ENCODE measurements at places on chromosomes 2 and 18.

- no peak for DNase-seq
Measured at GRCh38 chr2:7427293-7428060, 510.3 kb downstream of the RNF144A start.

GRCh38 chr2:174025271-174026121 lies 60.3 kb upstream of the SP3 start:
- no peak for DNase-seq

GRCh38 chr2:45890819-45891218 lies 239.3 kb downstream of the PRKCE start:
- DNase-seq = no peak

GRCh38 chr18:39191931-39192330 lies 1626.3 kb upstream of the CELF4 start:
- DNase-seq = no peak

DNA sequence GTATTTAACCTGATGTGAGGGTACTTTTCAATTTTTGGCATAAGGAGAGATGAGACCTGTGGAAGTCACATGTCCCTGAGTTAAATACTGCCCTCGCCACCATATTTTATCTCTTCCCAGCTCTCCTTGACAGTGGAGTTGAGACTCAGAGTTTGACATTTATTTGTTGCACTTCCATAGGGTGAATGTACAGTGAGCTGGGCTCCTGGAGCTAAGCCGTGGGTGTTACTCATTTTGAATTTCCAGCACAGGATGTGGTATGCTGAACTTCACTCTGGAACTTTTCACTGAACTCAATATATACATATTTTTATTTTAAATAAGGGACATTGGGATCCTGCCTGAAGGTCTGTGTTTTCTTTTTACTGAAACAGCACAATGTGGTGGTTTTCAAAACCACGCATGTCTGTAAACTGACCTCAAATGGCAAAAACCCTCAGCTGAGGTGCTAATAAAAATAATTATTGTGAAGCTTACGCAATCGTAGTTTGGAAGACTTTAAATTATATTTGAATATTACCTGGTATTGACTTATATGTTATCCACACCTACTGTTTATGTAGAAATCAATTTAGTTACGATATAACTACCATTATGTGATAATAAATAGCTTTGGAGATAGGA lies 12.1 kb downstream of the RNF144A start:
- DNase-seq = no peak

GRCh38 chr2:99944019-99944418 lies 198.4 kb downstream of the AFF3 start:
- no peak for DNase-seq

GRCh38 chr18:50982802-50983179 lies 15.0 kb downstream of the ELAC1 start:
- no peak for DNase-seq

- no peak for DNase-seq
Measured at GRCh38 chr2:17822445-17823117, 6.3 kb downstream of the MSGN1 start.

GRCh38 chr2:58731488-58731869 lies 490.4 kb upstream of the FANCL start:
- no peak for DNase-seq

DNA sequence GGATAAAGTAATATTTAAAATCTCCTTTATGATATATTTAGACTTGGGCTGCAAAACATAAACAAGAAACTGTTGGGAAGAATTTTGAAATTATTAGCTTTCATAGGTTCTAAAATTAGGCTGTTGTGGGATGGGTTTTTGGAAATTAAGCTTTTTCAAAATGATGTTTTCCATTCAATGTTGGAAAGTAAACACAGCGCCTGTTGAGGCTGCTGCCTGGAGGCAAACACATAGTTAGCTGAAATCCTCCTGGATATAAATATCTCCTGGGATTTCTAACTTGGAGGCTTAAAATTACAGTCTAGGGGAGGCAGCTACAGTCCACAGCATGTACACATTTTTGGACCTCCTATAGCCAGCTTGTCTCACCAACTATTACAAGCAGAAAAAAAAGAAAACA lies 197.3 kb downstream of the DCC start:
- DNase-seq = no peak

- DNase-seq = no peak
Measured at GRCh38 chr18:45521777-45522176, 93.5 kb upstream of the SLC14A2 start.

GRCh38 chr18:59520562-59521355 lies 161.7 kb upstream of the LMAN1 start:
- no peak for DNase-seq

- no peak for DNase-seq
Measured at GRCh38 chr2:112924821-112925220, 13.9 kb downstream of the IL37 start.

DNA sequence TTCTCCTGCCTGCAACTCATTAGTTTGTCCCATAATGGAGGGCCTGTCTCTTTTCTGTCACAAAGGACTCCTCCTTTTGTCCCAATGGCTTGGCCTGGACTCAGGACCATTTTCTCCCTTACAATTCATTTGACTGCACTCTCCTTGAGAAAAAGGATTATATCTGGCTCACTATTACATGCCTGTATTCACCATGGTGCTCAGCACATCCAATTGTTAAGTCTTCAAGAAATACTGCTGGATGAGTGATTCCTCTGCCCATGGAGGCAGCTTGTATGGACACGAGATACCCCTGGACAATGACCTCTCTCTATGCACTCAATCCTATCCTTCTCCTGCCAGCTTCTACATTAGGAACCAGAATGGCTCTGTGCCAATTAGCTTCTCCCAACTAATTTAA lies 47.0 kb downstream of the CHST9 start:
- no peak for DNase-seq

DNA sequence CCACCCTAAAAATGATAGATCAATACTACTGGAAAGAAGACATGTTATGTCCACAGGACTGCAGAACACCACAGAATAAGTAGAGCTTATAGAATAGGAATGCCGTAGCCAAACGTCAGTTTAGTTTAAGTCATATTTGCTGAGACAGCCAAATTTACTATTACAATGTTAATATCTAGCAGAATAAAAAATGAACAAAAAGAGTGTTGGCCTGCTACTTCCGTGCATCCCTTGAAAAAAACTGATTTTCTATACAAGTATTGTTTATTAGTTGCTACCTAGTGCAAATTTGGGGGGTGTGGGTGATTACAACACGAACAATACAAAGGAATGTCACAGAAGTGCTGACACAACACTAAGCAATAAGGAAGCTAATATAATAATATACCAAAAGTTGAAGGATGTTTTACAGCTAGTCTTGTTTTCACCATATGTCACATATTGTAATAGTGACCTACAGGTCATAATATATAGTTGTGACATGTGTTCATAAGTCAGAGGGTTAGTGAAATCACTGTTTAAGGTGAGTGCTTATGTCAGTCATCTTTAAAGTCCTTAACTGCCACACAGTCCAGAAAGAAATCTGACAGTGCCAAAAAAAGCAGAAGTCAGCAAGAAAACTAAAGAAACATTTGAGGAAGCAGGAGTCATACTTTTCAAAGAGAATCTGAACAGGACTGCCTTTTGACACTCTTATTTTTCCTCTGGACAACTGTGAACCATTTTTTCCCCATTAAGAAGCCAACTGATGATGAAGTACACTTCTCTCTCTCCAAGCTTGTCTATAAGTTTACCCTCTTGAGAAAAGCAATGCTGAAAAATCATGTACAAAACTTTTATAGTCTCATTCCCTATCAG lies 376.4 kb downstream of the ZEB2 start:
- no peak for DNase-seq

DNA sequence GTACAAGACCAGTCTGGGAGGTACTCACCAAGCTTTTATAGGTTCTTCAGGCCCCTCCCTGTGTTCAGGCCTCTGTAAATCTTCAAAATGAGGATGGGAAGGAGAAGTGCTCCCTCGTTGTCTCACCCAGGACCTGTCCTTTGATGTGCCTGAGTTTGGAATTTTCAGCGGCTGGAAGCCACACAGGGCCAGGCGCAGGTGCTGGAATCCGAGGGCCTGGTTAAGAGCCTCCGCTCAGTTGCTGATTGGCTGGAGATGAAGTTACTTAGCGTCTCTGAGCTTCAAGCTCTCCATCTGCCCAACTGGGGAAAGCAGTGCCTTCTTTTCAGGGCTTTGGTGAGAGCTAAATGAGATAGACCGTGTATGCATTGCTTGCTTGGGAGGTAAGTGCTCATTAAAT lies 30.0 kb downstream of the HJURP start:
- no peak for DNase-seq

DNA sequence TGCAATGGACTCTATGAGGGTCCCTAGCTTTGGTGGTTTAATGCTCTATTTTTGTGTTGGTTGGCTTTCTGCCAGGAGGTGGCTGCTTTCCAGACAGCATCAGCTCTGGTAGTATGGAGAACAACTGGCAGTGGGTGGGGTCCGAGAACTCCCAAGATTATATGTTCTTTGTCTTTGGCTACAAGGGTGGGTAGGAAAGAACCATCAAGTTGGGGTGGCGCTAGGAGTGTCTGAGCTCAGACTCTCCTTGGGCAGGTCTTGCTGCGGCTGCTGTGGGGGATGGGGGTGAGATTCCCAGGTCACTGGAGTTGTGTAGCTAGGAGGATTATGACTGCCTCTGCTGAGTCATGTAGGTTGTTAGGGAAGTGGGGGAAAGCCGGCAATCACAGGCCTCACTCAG lies 976.1 kb upstream of the GYPC start:
- DNase-seq = no peak

- DNase-seq = no peak
Measured at GRCh38 chr18:22493940-22494339, 76.2 kb upstream of the CTAGE1 start.

DNA sequence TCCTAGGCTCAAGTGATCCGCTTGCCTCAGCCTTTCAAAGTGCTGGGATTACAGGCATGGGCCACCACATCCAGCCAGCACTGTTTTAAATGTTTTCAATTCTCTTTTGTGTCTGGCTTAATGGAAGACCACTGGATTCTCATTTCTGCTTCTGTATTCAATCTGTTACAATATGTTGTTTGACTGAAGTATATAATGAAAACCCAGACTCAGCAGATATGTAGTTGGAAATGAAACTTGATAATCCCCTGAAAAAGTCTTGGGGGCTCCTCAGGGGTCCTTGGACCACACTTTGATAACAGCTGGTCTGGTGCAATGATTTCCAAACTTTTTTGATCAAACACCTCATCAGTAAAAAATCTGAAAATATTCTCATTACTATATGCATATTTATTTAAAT lies 132.7 kb downstream of the ATAD2B start:
- no peak for DNase-seq

DNA sequence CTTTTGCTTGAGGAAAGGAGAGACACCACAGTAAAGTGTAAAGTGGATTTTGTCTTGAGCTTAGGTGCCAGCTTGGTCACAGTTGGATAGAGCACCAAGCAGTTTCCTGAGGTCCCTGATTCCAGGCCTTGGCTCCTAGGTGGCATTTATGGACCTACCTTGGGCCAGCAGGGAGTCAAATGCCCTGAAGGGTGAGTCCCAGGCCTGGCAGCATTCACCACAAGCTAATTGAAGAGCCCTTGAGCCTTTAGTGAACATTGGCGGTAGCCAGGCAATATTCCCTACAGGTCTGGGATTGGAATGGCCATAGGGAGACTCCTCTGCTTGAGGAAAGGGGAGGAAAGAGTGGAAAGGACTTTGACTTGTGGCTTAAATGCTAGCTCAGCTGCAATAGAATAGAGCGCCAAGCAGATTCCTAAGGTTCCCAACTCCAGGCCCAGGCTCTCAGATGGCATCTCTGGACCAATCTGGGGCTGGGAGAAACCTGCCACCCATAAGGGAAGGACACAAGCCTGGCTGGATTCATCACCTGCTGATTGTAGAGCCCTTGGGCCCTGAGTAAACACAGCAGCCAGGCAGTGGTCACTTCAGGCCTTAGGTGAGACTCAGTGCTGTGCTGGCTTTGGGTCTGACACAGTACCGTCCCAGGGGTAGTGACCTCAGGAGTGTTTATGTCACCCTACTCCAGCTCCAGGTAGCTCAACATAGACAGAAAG lies 137.5 kb upstream of the OTOS start:
- DNase-seq = no peak

- no peak for DNase-seq
Measured at GRCh38 chr2:222127660-222128059, 171.1 kb downstream of the PAX3 start.

DNA sequence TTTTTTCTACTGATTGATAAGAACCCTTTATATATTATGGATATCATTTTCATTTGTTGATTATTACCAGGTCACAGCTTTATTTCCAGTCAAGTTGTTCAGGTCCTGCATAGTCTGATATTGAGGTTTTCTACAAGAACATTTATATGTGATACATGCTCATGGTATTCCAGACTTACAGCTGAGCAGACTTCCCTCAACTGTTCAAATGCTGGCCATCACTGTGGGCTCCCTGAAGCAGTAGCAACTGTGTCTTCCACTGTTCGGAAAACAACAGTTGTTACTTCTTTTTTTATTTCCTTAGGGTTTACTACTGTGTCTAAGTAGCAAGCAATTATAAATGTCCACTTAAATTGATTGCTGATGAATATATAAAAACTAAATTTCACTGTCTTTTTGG lies 79.5 kb downstream of the DGKD start:
- no peak for DNase-seq

Measured in epithelial cell of prostate (primary cell).